ENCODE measurements at places on chromosomes 11 and 22.
A peak's percentile ranks its signal among the peaks of the same experiment; 100 is the strongest.

- DNase-seq = no peak
These were observed 1.7 kb upstream of the SESN3 start for GRCh38 chr11:95232666-95233065.

DNA sequence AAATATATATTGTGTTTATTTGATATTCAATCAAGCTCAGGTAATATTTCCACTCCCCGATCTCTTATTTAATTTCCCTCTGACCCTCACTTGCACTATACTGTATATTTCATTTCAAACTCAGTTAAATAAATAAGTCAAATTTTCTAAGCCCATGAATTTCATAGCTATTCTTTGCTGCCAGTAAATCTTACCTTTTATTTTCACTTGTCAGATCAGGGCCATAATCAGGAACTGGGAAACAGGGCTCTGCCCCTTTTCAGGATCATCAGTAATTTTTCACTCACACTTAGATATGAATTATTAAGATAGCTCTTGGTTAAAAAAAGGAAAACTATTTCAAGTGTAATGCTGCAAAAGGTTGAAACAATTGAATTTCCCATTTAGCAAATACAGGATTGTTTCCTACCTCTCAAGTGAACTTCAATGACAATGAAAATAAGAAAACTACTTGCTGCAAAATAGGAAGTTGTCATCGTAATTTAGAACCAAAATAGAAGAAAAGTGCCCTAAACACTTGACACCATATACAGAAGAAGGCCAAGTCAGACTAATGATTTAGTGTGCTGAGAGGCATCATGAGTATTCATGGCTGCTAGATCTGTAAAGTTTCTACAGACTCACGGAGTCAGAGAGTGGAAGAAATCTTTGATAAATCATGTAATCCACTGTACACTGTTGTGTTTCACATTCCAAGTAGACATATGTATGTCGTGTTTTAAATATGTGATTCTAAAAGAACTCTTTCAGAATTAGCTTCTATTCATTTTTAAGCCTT is 316.8 kb upstream of the CNTN5 start:
- no peak for DNase-seq

- no peak for DNase-seq
These were observed 170.3 kb downstream of the ARHGAP42 start for GRCh38 chr11:100857236-100858005.

DNA sequence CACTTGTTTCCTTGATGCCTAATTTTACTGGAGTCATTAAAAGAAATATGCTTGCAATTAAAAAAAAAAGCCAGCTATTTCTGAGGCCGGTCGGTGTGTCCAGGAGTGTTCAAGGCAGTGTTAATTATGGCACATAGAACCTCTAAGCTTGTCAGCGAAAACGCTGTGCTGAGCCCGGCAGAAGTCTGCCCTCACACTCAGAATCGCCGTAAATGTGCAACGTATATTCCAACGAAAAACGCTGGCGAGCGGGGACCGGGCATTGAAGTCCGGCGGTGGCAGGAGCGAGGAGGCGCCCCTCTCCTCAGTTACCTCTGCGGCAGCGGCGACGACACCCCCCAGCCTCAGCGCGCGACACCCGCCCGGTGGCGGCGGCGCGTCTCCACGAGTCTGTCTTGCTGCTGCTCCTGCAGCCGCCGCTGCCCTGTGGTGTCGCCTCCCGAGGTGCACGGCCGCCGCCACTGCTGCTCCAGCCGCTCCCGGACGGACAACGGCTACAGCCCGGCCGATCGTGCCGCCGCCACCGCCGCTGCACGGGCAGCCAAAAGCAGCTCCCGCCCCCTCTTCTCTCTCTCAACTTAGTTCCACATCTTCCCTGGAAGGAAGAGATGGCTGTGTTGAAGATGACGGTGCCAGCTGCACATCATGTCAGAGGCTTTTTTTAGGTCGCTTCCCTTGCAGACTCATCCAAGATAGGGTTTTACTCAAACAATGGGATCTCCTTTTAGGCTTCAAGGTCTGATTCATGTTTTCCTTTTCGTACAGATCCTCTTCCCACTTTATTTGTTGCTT is 56.0 kb downstream of the JAM3 start:
- DNase-seq = no peak

DNA sequence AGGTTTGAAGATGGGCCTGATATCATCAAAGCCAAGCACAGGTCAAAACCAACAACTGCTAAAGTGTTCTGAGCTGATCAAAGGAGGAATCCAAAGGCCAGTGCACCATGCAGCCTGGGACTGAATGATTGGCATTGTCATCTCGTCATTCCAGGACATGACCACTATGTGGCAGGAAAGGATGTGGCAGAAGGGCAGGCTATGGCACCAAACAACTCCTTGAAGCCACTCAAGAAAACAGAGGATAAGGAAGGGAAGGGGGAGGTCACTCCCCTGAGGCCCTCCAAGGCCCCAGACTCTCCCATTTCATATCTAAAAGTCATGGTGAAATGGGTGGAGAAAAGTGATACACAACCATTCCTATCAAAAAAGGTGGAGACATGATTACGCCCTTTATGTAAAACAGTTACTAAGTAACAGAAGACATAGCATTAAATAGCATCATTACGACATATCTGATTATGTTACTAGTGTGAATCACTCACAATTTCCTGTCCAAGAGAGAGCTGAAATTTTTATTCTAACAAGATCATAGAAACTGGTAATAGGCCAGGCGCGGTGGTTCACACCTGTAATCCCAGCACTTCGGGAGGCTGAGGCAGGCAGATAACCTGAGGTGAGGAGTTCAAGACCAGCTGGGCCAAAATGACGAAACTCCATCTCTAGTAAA is 49.3 kb downstream of the AHNAK start:
- DNase-seq = peak; percentile 62

DNA sequence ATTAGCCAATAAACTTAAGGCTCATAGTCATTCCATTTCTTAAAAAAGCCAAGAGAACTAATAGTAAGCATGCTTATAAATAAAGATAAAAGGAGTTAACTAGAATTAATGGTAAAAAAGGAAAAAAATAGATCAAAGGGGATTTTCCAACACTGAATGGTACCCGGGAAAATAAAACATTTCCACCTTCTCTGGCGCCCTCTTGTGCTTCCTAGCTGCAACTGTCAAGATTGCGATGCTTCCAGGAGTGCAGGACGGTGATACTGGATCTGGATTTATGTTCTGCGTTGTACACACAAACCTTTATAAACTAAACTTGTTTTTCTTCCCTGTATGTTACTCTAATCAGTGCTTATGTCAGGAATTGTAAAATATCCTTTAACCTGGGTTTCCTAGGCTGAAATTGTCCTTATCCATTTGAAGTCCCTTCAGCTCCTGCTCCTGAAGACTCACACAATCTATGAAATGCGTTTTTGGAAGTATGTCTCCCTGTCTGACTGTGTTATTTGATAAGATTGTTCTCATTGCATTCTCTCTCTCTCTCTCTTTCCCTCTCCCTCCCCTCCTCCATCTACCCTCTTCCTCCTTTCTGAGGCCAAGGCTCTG is 9.6 kb upstream of the HTATIP2 start:
- DNase-seq = peak; percentile 64

GRCh38 chr11:120208777-120209176 is 2.1 kb upstream of the OAF start:
- no peak for DNase-seq

DNA sequence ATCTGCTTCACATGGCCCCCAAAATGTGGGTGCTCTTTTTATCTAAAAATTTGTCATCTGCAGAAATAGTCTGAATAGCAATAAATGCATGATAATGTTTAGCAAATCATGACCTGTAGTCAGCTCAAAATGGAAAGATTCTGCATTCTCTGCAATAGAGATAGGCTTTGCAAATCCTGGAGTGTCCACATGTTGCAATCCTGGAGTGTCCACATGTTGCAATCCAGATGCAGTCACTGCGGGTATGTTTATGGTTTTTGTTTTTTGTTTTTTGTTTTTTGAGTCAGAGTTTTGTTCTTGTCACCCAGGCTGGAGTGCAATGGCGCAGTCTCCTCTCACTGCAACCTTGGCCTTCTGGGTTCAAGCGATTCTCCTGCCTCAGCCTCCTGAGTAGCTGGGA is 20.2 kb upstream of the LRRC32 start:
- no peak for DNase-seq

- no peak for DNase-seq
These were observed 24.5 kb upstream of the TNRC6B start for GRCh38 chr22:40153192-40153591.

DNA sequence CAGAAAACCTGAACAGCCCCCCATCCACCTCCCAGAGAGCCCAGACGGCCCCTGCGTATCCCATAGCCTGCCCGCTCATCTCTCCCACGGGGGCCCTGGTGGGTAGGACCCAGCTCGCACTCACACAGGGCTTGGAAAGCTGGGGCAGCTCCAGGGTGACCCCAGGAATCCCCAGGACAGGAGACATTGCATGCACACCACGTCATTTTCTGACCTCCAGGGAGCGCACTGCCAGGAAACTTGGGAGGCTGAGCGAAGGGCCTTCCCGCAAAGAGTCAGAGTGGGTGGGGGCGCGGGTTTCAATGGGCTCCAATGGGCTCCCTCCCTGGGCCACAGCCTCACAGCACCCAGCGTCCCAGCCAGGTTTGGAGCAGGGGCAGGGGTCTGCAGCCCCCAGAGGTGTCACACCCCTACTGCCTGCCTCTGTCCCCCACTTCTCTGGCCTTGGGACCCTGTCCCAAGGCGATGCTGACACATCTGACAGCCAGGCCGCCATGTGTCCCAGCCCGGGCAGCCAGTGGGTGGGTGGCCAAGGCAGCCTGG is 8.2 kb upstream of the SYT8 start:
- no peak for DNase-seq

DNA sequence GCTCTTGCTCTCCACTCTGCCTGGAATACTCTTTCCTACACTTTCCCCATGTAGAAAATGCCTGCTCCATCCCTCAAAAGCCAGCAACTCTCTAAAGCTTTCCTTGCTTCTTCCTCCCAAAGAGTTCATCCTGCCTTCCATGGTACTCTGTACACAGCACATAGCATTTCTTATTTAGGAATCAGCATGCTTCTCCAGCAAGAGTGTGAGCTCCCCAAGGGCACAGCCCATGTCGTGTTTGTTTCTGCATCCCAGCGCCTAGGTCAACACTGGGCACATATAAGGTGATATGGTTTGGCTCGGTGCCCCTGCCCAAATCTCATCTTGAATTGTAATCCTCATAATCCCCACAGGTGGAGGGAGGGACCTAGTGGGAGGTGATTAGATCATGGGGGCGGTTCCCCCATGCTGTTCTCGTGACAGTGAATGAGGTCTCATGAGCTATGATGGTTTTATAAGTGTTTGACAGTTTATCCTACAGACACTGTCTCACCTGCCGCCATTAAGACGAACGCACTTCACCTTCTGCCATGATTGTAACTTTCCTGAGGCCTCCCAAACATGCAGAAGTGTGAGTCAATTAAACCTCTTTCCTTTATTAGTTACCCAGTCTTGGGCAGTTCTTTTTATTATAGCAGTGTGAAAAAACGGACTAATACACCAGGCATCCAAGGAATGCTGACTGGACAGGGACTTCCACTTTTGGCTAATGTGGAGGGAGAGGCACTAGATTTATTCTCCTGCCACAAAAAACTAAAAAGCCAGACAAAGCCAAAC is 8.2 kb downstream of the VPS37C start:
- no peak for DNase-seq
